ENCODE measurements at places on chromosomes 7 and 10.

GRCh38 chr7:137462074-137462715 lies 118.7 kb upstream of the PTN start:
- peak; percentile 20 for DNase-seq

DNA sequence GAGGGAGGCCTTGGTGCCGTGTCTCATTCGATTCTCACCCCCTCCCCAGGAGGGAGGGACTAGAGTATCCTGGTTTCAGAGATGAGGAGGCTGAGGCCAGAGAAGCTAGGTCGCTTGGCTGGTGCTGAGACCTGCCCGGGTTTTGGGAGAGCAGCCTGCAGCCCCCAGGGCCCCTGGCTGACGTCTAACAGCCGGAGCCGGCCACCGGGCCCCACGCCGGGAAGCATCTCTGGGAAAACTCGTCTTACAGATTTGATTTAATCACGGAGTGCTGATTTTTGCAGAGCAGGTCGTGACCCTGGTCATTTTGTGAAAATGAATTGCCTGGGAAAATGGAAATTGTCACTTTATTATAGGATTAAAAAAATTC lies 97.5 kb downstream of the MICALL2 start:
- DNase-seq: no peak

- DNase-seq: peak; percentile 100
Measured at GRCh38 chr7:130912862-130913638, 179.0 kb upstream of the KLF14 start.

GRCh38 chr10:34872820-34873219 lies 57.7 kb upstream of the PARD3 start:
- no peak for DNase-seq

DNA sequence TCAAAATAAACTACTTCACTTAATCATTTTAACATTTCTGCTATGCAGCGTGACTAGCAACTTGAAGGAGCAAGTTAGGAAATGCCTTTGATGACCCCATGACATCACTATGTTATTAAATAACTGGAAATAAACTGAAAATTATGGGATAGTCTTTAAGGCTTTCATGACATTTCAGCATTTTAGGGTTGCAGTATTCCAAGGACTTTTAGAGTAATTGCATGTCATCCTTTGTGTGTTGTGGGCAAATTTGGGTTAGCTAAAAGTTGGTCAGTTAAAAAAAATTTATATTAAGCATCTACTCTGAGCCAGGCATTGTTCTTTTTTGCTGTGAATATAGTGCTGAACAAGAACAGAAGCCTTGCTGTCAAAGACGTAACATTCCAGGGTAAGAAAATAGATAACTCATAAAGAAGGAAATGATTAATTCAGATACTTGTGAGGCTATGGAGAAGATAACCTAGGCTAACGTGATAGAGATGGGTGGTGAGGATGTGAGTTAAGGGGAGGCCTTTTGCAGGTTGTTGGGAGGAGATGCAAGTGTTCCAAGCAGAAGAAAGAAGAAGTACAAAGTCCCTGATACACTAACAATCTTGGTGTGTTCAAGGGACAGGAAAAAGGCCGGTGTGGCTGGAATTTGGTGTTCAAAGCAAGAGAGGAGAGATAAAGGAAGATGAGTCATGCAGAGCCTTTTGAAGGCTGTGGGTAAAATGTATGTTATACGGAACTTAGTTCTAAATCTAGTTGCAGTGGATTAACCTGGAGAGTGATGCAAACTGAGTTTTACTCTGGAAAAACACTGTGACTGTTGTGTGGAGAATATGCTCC lies 610.2 kb downstream of the AUTS2 start:
- DNase-seq: peak; percentile 47

DNA sequence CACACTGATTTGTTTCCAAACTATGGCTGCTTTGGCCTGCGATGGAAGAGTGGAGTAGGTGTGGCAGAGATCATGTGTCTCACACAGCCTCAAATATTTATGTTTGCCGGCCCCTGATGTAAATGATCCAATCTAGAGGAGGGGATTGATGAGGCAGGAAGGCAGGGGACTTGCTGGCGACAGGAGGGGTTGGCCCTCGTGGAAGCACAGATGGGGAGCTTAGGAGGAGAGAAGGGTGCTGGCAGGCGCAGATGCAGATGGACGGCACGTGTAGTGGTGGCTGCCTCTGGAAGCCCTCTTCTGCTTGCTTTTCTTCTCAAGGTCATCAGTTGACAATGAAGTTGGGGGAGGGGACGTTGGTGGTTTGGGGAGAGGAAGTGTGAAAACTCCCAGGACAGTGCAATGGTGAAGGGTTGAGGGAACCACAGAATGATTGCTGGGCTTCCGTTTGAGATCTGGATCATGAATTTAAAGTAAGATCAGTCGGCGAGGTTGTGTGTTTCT lies 15.4 kb downstream of the COL13A1 start:
- DNase-seq: no peak

DNA sequence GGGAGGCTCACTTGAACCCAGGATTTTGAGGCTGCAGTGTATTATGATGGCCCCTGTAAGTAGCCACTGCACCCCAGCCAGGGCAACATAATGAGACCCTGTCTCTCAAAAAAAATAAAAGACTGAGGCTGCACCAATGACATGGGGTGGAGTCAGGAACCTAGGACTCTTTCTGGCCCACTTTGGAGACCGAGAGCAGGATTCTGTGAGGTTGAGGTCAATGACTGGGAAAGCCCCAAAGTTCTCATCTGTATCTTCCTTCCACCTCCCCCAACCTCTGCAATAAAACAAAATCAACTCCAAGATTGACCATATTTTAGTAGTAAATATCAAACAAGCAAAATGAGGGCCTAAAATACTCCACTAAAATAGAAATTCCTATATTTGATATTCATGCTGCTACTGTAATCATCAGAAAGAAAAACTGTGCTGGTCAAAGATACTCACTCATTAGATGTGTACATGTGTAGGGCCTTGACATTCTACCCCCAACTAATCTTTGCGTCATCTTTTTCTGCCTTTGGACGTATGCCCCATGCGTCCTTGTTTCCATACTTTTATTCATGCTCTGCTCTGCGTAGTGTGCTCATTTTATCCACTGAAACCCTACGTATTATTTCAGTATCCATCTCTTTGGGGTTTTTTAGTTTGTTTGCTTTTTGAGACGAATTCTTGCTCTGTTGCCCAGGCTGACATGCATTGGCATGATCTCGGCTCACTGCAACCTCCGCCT lies 23.8 kb downstream of the WBP1L start:
- DNase-seq: no peak
